ENCODE measurements at places on chromosomes 13 and 19.

DNA sequence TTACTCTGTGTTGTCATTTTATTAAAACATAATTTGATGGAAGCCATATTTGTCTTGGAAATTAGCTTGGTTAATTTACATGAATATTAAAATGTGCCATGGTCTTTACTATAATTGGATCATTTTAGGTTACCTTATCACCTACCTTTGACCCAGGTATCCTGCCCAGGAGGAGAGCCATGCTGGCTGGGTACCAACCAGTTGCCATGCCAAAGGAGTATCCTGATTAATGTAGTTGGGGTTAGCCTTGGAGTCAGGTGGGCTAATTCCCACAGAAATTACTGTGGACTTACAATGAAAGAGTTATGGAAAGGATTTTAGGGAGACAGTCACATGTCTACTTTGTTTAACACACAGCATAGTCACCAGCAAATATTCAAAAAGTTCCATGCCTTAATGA, 32.0 kb downstream of the NDFIP2 start:
- DNase-seq = no peak

- no peak for DNase-seq
These were observed 163.5 kb downstream of the MTUS2 start for GRCh38 chr13:28983641-28984040.

- no peak for DNase-seq
These were observed 33.0 kb downstream of the CYSLTR2 start for GRCh38 chr13:48686636-48687210.

DNA sequence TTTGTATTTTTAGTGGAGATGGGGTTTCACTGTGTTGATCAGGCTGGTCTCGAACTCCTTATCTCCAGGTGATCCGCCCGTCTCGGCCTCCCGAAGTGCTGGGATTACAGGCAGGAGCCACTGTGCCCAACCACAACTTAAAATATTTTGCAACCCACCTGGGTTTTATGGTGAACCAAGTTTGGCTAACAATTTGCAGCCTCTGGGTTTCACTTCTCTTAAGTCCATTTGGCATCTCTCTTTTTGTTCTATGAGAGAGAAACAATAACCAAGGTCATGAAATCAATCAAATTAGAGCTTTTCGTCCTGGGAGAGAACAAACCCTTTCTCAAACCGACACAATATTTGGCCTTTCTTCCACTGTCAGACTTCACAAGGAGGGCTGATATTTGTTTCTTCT, 5.6 kb upstream of the SMAD9 start:
- DNase-seq = no peak

GRCh38 chr13:108426893-108427292, 157.4 kb downstream of the TNFSF13B start:
- DNase-seq = no peak

All from astrocyte (in vitro differentiated cells and primary cell).